Epithelial cell of esophagus (primary cell): ENCODE measurements at places on chromosomes 3 and 15.

DNA sequence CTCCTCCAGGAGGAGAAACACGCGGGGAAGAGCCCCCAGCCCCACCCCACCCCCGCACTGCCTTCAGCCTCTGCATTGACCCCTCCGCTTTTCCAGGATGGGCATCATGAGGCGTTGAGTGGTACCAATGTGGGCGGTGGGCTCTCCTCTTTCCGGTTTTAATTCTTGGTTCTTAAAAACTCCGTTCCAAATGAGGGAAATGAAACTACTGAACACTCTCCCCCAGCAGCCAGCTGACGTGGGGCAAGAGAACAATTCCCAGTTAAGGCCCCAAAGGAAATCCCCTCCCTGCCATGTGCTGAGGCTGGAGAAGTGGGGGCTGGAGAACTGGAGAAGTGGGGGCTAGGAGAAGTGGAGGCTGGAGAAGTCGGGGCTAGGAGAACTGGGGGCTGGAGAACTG is 5.3 kb upstream of the NRROS start:
- no peak for DNase-seq

GRCh38 chr3:60431599-60431958 is 819.7 kb downstream of the FHIT start:
- DNase-seq: peak; percentile 2

GRCh38 chr3:99910752-99911290 is 93.2 kb downstream of the CMSS1 start:
- no peak for DNase-seq

DNA sequence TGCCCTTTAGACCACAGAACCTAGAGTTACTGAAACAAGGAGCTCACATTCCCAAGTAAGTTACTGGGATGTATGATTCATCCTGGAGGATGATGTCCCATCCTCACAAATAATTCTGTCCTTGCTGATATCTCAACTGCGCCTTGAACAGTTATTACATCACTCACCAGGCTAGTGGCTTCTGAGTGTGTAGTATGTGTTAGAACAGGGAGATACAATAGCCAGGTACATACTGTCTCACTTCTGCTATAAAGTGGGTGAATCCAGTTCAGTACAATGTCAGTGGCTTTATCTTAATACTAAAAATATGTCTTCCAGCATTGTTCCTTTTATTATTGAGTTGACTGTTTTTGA is 483.2 kb upstream of the FRG2C start:
- DNase-seq: no peak

GRCh38 chr3:58848826-58849225 is 182.3 kb upstream of the FAM3D start:
- no peak for DNase-seq

- peak; percentile 70 for DNase-seq
Measured at GRCh38 chr3:192444096-192444790, 283.1 kb downstream of the FGF12 start.

- DNase-seq: no peak
Measured at GRCh38 chr3:79011821-79012529, 755.8 kb downstream of the ROBO1 start.

GRCh38 chr15:57235873-57236272 is 140.4 kb upstream of the CGNL1 start:
- no peak for DNase-seq

DNA sequence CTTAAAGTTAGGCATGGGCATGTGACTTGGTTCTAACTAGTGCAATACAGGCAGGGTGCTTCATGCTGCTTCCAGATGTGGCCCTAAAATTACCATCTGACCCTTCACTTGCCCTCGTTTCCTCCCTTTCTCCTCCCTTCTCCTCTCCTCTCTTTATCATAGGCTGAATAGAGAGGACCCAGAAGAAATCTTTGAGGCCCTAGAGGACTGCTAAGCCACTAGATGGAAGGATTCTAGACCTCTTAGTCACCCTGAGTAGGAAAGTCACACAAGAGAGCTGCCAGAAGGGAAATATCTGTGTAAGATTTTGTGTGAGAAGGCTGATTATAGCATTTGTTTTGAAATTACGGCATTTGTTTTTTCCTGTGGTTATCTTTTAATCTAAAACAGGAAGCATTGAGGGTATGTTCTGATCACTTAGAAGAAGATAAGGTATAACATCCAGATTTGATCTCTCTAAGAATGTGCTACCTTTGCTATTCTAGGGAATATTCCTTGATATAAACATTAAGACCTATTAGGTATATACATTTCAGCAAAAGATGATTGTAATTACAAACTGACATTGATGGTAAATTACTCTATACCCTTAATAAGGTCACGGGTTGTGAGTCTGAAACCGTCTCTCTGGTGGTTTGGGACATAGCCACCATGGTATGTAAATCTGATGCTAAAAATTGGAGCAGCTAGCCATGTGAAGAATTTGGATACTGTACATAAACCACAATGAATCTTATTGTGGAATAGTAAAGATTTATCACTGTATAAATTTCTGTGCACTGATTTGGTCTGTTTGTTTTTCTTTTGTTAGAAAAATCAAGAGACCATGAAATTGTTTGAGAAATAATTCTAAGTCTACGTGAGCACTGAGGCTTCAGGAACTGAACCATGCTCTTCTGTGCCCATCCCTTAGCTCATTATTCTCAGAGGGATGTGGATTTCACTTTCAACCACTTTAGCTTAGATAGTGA is 84.1 kb downstream of the TP63 start:
- DNase-seq: peak; percentile 51

DNA sequence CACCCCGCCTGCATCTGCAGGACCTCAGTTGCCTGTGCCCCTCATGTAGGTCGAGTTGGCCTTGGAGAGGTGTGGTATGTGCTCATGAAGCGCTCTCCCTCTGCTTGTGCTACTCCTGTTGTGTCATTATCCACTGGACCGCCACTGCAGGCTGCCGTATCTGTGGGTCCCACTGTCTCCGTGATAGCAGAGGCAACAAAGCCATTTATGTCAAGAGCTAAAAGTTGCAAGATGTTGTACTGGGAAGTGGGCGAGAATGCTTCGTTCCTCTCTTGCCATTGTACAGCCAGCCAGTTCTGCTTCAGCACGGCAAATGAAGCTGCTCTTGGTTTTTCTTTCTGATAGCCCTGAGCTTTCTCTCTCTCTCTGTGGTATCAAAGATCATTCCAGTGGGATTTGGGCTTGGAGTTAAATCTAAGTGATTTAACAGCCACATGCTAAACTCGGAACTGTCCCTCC is 89.0 kb downstream of the TMEM212 start:
- DNase-seq: no peak

GRCh38 chr15:97976766-97977503 is 16.4 kb downstream of the ARRDC4 start:
- DNase-seq: peak; percentile 84

DNA sequence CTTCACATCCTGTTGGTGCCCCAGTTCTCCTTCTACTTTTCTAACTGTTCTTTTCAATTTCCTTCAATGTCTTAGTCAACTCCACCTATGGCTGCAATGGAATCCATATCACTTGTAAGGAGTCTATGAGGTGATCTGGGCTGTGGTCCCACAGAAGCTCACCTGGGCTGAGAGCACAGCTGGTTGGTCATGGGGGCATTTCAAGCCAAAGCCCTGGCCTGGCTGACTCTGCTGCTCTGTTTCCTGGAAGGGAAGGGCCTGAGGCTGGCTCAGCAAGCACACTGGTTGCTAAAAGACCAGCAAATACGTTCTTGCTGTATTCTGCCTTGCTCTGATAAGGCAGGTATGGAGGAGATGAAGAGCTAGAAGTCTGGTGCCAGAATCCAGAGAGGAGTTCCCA is 29.0 kb downstream of the AMOTL2 start:
- DNase-seq: no peak

DNA sequence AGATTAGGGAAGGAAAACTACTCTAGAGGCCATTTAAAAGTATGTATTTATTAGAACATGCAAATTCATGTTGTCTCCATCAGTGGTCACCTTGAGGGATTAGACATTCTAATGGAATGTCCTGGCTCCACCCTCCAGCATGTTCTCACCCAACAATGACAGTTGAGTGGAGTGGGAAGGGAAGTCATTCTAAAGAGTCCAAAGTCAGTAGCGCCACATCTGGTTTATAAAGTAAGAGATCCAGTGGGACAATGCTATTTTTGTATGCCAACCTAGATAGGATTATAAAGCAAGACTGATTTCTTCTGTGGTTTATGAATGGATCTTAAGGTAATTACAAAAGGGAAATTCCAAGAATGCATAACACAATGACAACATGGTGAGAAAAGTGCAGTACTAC is 33.3 kb downstream of the SLC24A1 start:
- DNase-seq: peak; percentile 81

- DNase-seq: peak; percentile 72
Measured at GRCh38 chr3:62529230-62529629, 155.9 kb upstream of the FEZF2 start.

DNA sequence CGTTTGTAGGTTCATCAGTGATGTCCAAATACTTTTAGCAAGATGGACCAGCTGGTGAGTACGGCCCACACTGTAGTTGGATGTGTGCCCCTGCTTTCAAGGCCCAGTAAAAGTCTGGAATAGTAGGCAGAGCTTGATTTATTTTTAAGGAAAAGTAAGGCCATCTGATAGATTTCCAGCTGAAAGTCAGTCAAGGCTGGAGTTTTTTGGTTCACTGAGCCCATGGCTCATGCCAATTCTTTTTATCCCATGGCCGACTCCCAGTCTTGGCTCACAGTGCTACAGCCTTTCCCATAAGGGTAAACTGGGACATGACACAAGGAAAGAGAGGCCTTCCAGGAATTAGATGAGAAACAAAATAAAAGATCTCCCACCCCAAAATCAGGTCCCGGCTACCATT is 13.5 kb downstream of the CCDC80 start:
- DNase-seq: no peak

DNA sequence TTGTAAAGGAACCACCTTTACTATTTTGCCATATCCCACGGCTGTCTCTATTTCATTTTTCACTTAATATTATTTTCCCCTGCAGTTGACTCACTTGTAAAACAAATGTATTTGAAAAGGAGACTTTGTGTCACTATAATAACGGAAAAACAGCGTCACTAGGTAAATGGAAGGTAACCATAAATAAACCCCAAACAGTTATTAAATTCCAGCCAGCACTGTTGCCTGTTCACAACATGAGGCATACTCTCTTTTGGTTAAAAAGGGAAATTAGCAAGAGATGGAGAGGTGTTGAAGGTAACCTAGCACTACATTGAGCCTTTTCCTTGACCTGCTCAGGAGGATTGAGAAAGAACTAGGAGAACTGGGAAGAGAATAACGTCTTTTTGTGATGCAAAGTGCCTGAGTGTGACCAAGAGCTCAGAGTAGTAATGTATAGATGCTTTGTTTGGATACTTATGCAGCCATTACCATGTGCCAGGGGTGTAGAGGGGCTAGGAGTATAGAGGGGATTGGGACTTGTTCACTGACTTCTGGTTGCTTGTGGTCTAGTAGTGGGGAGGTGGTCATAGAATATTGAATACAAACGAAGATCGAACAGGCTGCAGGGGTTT is 19.6 kb downstream of the FLNB start:
- no peak for DNase-seq

- DNase-seq: no peak
Measured at GRCh38 chr3:9135930-9136525, 113.4 kb downstream of the SRGAP3 start.

GRCh38 chr15:83087576-83087975 is 19.9 kb upstream of the TM6SF1 start:
- DNase-seq: no peak

GRCh38 chr3:184658223-184658928 is 53.5 kb downstream of the MAGEF1 start:
- no peak for DNase-seq

DNA sequence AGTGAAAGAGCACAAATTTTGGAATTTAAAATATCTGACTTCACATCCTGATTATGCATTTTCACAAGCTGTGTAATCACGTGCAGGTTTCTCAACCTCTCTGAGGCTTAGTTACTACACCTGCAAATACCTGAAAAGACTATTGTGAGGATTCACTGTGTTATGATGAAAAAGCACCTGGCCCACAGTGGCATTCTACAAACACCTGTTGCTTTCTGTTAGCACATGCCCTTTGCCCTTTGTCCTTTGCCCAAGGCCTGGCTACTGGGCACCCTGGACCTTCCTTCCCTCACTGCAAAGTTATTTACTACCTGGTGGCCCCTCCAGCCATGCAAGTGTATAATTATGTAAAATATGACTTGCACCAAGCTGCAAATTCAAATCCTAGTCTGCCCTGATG is 227.5 kb downstream of the CADPS start:
- DNase-seq: no peak

- peak; percentile 93 for DNase-seq
Measured at GRCh38 chr3:190384309-190384756, 3.6 kb upstream of the CLDN16 start.

DNA sequence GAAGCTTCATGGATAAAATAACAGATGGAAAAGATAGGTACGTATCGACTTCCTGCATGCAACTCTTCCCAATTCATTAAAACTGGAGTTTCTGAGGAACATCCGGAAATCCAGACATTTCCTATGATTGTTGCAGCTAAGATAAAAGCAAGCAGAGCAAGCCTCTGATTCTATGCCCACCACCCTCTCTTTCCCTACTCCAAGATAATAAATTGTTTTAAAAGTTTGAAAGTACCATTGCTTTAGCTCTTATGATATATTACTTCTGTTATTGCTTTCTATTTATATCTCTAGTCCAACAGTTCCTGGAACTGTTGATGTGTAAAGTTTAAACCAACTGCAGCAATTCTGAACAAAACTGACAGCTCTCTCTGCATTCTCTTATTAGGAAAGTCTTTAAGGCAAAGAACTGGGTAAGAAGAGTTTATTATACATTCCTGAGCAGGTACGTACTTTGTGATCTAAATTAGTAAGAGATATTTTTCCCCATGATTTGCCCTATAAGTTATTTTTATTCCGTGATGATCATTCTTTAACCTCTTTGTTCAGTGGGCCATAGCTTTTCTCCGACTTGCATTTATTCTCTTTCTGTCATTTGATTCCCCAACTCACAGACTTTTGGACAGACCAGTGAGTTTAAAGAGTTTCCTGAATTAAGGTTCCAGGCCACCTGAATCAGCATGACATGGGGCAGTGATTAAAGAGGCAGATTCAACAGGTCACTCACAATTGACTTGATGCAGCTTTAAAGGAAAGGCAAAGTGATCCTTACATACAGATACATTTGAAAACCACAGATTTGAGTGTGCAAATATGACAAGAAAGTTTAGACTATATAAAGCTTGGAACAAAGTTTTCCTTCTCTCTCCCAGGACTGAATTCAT is 94.2 kb upstream of the THRB start:
- DNase-seq: no peak

- DNase-seq: no peak
Measured at GRCh38 chr3:149647285-149647684, 10.5 kb downstream of the WWTR1 start.

GRCh38 chr3:75978686-75979085 is 193.3 kb upstream of the ZNF717 start:
- no peak for DNase-seq

- peak; percentile 29 for DNase-seq
Measured at GRCh38 chr15:60006203-60006862, 2.2 kb downstream of the FOXB1 start.
